ENCODE measurements at places on chromosomes 6 and 20.
A peak's percentile ranks its signal among the peaks of the same experiment; 100 is the strongest.

DNA sequence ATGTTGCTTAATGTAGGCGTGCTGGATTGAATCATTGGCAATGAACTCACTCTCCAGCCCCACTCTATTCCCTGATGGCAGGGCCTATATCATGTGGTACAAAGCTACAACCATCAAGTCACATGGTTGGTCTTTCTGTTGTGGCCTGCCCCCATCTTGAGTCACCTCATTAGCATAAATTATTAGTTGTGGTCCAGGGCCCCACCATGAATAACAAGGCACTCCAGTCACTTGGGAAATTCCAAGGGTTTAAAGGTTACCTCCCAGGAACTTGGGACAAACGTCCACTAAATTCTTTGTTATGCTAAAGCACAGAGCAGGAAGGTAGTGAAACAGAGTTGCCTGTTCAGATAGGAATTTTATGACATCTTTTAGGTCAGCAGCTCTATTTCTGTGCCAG, 193.7 kb downstream of the SLC35F1 start:
- DNase-seq = no peak

DNA sequence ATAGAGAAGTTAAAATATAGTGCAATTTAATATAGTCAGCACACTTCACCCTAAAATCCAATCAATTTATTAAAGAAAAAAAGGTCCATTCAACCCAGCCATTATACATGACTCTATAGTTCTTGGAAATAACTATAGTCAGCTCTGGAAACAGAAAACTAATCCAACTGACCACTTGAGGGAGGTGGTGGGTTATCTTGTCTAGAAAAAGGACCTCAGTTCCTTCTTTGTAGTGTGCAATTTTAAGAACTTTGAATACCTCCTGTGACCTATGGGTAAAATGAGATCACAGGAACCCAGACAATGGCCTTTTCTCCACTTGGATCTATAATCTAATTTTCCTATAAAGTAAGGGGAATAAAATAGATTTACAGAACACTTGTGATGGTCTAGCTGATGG, 163.6 kb upstream of the CENPW start:
- DNase-seq = peak; percentile 19

- DNase-seq = no peak
Measured at GRCh38 chr6:151060766-151061531, 178.8 kb upstream of the AKAP12 start.

GRCh38 chr6:126071000-126071647, 84.8 kb downstream of the TRMT11 start:
- DNase-seq = no peak

GRCh38 chr20:10501402-10501801, 66.3 kb downstream of the SLX4IP start:
- peak; percentile 66 for DNase-seq

DNA sequence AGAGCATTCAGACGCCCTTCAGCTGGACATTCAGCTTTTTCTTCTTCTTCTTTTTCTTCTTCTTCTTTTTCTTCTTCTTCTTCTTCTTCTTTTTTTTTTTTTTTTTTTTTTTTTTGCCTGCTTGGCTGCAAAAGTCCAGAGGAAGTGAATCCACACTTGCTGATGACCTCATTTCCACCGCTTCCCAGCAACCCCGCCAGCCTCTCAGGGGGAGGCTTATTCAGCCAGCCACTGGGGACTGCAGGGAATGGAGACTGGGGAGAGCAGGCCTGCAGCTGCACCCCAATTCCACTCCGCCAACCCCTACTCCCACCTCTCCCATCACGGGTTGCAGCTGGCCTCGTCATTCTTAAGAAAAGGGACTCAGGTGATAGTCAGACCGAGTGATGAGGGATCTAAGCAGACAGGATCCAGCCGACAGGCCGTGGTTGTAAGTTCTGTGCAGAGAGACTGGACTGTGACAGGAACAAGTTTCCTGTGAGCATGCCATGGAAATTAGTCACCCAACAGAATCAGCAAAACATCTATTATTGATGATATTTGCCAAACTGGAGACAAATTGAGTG, 59.0 kb upstream of the QKI start:
- DNase-seq = no peak

GRCh38 chr6:77136086-77136485, 327.2 kb downstream of the HTR1B start:
- DNase-seq = no peak

- DNase-seq = no peak
Measured at GRCh38 chr6:113205553-113205952, 651.6 kb upstream of the MARCKS start.

GRCh38 chr20:53872561-53873229, 197.7 kb downstream of the BCAS1 start:
- DNase-seq = peak; percentile 61
